ENCODE measurements at places on chromosomes 16 and 17.

- peak; percentile 12 for DNase-seq
Observed at GRCh38 chr16:50602531-50603205, 54.5 kb downstream of the NKD1 start.

DNA sequence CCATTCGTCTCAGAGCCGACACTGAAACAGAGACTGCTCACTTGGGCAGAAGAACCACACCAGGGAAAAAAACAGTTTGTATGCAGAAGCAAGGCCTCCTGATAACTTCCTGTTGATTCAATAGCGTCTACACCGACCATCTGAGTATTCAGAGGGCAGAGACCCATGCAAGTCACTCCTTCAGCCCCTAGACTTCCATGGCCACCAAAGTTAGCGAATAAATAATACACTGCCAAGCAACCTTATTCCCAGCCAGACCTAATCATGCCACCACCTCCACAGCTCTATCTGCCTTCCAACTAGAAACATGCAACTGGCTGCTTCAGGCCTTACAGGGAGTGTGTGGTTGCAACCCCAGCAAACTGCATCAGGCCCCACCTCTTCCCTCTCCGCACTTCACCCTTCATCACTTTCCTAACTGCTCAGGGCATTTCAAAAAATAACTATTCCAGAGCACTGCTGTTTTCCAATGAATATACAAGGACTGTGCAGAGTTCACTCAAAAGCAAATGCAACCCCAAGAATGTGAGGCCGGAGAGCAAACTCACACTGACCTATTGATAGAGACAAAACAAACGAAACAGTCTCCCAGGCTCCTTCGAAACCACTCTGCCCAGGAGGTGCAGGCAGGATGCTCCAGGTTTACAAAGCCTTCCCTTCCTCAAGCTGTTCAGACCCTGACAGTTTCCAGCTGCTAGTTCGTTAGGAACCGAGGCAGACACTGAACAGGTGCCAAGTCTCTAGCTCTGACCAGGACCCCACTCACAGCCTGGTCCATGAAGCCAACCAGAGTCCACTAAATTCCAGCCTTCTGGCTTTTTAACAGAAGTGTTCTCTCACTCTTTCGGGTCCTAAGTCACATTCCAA, 3.6 kb downstream of the USP7 start:
- peak; percentile 34 for DNase-seq

GRCh38 chr17:4127555-4127954, 15.3 kb downstream of the ZZEF1 start:
- DNase-seq, result no peak

DNA sequence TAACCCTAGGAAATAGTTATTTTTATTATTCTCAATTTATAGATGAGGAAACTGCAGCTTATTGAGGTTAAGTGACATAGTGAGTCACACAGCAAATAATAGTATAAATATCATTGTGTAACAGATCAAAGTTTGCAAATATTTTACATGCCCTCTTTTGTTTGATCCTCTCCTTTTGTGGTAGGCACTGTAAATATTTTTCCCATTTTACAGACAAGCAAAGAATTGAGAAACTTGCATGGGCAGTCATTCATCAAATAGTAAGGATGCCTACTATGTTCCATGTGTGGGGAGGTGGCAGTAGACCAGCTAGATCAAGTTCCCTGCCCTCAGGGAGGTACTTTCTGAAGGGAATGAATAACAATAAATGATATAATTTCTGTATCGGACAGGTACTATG, 173.0 kb downstream of the PHKB start:
- no peak for DNase-seq

GRCh38 chr16:10868596-10869469, 8.2 kb upstream of the CIITA start:
- DNase-seq, result peak; percentile 27

GRCh38 chr17:72572604-72573491, 452.0 kb downstream of the SOX9 start:
- no peak for DNase-seq

GRCh38 chr17:7384489-7385081, 3.7 kb downstream of the TNK1 start:
- no peak for DNase-seq

GRCh38 chr17:57876023-57876865, 26.4 kb upstream of the MRPS23 start:
- DNase-seq, result no peak

- DNase-seq, result no peak
Observed at GRCh38 chr17:4204710-4205173, 59.0 kb downstream of the ANKFY1 start.

GRCh38 chr17:8091033-8091687, 3.6 kb upstream of the ALOX12B start:
- no peak for DNase-seq

- DNase-seq, result peak; percentile 32
Observed at GRCh38 chr16:4426021-4426684, 485 bp downstream of the DNAJA3 start.

- DNase-seq, result no peak
Observed at GRCh38 chr17:55687037-55687436, 35.6 kb downstream of the TMEM100 start.

DNA sequence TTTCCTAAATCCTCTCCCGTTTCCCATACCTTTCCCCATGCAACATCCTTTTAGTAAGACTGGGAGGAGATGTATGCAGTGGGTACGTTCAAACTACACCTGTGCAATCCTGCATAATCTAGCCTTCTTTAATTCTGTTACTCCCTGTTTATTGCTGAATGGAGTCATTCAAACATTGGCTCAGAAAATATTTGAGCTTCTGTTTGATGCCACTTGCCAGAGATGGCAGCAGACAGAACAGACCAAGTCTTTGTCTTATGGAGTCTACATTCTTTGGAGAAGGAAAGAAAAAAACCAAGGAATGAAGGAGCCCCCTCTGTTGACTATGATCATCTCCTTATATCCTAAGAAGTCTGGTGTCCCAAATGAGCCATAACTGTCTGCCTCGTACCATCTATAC, 288.8 kb downstream of the HAPSTR1 start:
- DNase-seq, result no peak

GRCh38 chr17:72613396-72613795, 479.1 kb downstream of the SLC39A11 start:
- no peak for DNase-seq

- DNase-seq, result peak; percentile 17
Observed at GRCh38 chr16:19307587-19308241, 22.2 kb downstream of the CLEC19A start.

DNA sequence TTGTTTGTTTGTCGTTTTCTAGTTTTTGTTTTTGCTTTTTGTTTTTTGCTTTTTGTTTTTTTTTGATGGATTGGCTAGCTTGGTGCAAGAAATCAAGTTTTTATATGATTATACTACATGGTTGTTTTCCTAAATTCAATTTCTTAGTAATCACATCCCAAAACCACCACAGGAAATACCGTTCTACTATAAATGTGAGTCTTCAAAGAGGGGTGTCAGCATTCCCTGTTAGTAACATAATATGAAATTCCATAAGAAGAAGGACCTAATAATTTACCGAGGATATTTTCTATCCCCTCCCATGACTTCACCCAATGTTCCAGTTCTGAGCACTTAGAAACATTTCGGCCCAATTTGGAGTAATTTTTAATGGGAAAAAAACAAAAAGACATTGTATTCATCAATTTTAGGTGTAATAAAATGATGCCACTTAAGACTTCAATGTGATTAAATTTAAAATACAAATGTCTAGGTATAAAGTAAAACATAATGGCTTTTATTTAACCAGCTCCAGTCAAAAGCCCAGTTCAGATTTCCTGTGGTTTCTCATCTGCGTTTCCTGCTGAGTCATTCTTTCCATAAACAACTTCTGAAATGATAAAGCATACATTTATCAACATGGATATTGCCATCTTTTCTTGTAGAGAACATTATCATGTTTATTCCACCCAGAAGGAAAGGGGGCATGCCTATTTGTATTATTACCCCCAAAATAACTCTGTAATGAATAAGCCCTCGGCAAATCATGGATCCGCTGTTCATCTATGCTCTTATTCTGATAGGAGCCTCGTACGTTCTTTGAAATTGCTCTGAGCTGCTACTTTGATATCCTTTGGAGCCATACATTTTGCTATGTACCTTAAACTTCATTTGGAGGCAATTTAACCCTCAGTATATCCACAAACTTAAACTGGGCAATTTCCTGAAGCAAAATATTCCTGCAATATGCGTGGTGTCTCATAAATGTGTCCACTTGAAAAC, 28.1 kb downstream of the HSBP1 start:
- peak; percentile 39 for DNase-seq

DNA sequence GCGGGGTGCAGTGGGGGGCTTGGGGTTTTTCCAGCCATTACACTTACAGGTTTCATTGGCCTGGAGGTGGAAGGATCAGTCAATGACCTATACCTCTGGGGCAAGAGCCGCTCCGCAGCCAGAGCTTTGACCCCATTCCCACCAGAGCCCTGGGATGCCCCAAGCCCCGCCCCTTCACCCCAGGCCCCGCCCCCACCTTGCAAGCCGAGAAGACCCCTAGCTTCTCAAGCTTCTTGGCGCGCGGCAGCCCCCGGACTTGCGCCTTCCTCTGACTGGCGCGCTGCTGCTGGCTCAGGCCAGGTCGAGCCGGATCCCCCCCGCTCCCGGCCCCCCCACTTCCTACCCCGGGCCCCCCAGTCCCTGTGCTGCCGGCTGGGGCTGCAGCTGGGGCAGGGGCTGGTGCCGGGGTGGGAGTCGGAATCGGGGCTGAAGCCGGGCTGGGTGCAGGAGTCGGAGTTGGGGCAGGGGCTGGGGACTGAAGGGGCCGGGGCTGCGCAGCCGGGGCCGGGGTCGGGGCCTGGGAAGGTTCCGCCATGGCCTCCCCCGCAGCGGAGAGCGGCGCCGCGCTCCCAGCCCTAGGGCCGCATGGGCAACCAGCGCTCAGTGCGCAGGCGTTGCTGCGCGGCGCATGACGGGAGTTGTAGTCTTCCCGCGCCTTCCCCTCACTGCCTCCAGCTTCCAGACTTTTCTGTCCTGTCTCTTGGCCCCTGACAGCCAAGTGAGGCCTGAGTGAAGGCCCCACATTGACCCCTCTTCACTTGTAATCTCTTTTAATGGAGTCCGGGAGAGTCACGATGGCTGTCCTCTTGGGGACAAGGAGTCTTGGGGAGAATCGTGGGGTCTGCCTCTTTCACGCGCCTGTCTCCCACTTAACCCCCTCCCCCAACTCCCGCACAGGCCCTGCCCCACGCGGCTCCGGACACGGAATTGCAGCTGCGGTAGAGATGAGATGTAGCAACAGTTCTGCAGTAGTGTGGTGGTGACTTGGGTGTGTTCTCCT, at the start of gene KAT2A:
KAT2A (minus strand) TSS at position 598 of the 1,000 bp plus-strand sequence; CDS start at position 535, 63 bp downstream.
- peak; percentile 87 for DNase-seq

- no peak for DNase-seq
Observed at GRCh38 chr16:65223335-65223734, 101.5 kb upstream of the CDH11 start.

- DNase-seq, result no peak
Observed at GRCh38 chr17:65104541-65104940, 32.6 kb upstream of the RGS9 start.

DNA sequence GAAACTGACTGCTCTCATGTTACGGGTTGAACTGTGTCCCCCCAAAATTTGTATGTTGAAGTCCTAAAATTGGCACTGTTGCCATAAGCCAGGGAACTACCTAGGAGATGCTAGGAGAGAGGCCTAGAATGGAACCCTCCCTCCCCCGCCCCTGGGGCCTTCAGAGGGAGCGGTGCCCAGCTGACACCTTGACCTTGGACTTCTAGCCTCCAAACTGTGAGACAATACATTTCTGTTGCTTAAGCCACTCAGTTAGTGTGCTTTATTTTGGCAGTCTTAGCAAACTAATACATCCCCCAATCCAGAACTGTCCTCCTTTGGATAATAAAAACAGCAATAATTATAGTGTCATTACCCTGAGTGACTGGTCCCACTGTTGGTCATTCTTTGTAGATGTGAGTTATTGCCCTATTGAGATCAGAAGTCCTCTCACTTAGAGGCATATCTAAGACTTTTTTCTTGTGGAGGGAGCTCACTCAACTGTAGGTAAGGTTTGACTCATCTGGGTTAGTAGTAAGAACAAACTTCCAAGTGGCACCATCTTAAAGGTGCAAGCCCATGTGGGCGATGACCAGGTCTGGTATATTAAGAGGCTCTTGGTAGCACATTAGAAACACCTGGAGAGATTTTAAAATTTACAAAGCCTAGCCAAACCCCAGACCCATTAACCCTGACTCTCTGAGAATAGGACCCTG, 93.0 kb upstream of the HLF start:
- no peak for DNase-seq

GRCh38 chr17:56030009-56030624, 123.2 kb upstream of the ANKFN1 start:
- no peak for DNase-seq

- no peak for DNase-seq
Observed at GRCh38 chr17:66135219-66135618, 56.7 kb downstream of the CEP112 start.

DNA sequence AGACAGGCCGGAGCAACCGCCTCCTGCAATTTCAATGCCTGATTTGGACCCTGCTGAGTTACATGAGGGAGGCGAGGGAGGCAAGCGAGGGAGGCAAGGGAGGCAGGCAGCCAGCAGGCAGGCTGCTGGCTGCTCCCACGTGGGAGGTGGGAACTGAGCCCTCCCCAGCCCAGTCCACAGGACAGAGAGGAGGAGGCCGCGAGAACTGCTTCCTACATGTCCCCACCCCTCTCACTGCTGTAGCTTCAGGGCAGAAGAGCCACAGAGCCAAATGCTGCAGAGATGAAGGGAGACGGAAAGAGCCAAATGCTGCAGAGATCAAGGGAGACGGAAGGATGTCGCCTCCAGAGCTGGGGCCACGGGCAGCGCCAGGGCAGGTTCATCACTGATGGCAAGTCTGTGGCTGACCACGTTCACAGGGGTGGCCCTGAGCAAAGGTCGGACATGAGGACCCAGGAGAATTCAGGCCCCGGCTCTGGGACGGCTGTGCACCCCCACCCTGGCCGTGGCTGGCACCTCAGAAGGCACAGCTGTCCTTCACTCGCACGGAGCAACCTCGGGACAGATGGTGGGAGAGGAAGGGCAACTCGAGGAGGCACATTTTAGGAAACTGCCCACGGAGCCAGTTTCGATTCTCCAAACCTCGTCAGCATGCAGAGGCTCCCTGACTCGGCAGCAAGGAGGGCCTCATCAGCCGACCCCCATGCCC, 21.5 kb downstream of the RPH3AL start:
- no peak for DNase-seq

DNA sequence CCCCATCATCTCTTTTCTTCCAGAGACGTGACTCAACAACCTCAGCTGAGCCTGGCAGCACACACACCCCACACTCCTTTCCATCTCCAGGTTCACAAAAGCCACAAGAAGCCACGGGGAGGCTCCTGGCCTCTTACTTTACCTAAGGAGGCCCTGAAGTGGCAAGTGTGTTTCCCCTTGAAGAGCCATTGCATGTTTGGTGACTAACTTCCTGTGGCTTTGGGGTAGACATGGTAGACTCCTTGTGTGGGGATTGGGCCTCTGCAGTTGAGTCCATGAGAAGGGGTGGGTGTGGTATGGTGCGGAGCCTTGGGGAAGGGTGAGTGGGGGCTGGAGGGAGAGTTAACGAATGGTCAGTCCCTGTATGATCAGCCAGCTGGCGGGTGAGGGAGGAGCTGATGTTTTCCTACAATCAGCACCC, 24.2 kb downstream of the SAP30BP start:
- DNase-seq, result no peak

DNA sequence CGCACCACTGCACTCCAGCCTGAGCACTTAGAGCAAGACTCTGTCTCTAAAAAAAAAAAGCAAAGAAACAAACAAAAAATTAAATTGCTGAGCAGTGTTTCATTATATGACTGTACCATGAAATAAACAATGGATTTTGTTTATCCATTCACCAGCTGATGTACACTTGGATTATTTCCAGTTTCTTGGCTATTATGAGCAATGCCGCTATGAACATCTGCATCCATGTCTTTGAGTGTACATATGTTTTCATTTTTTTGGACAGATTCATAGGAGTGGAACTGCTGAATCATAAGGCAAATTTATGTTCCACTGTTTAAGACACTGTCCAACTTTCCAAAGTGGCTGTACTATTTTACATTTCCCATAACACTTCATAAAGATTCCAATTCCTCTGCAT, 8.0 kb downstream of the RNF157 start:
- no peak for DNase-seq

Data from hematopoietic multipotent progenitor cell treated with erythropoietin and hydrocortisone succinate and interleukin-3 and kit ligand, for 8 days (in vitro differentiated cells).